ENCODE measurements at places on chromosomes 7 and 10.

GRCh38 chr10:16828114-16828568 is 10.9 kb upstream of the RSU1 start:
- peak; percentile 74 for DNase-seq

GRCh38 chr7:43465581-43466554 is 117.0 kb upstream of the STK17A start:
- DNase-seq, result no peak

GRCh38 chr10:20369863-20370736 is 527.0 kb downstream of the NEBL start:
- DNase-seq, result no peak

GRCh38 chr7:158633055-158633956 is 45.7 kb upstream of the PTPRN2 start:
- no peak for DNase-seq

GRCh38 chr10:76881477-76882220 is 756.0 kb downstream of the KCNMA1 start:
- DNase-seq, result no peak

DNA sequence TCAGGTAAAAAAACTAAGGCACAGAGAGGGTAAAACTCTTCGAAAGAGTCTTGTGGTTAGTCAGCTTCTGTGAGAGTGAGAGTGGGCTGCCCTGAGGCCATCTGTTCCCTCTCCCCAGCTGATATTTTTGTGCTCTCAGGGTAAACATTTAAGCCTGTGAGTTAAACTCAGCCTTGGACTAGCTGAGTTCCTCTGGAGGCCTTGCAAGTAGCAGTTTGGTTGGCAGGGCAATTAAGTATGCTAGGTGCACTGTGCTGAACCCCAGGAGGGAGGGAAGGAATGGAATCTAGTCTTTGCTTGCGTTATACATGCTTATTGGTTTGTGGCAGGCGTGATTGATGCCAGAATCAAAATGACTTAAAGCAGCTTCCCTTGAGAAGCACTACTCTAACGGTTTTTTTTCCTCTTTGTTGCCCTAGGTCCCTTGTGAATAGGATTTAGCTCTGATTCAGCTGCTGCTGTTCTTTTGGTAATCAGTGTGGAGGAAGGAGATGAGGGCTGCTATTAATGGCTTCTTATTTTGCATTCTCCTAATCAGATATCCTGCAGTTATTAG is 140.2 kb downstream of the AUTS2 start:
- DNase-seq, result no peak

- DNase-seq, result no peak
These were observed 54.5 kb downstream of the CUL1 start for GRCh38 chr7:148753224-148753623.

DNA sequence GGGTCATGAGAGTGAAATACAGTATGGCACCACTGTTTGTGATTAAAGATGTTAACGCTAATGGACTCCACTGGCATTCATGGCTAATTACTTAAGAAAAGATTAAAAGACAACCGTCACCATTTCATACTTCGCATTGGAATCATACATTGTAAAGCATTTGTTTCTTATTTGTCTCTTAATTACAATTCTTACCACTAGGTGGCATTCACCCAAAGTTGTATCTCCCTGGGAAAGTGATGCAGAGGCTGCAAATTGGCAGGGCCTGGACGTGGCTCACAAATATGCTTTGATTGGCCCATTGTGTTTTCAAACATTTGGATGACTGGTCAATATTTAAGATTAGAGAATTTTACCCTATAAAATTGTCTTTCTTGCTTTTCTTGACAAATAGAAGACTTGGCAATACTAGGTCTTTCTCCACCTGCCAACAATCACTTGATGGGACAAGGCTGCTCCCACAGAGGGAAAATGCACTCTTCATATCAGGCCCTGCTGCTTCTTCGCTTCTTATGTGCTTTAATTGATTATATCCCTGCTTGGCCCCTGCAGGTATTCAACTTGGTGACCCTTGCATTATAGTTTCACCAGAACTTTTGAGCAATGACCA is 72.1 kb upstream of the STARD3NL start:
- DNase-seq, result peak; percentile 18

DNA sequence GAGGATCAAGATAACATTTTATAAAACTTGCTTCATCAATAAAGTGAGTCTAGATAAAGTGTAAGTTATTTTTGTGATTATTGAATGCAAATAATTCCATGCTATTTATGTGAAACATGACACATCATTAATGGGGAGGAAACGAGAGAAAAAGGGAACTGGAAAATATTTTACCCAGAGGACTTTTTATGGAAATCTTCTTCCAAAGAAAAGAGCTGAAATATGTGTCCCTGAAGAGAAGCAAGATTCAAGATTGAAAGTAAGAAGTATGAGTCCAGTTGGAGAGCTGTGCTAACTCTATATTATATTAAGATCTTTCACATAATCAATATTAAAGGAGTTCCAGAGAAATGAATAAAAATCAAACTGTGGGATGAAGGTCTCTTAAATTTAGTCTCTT is 1361.8 kb downstream of the GATA3 start:
- no peak for DNase-seq

DNA sequence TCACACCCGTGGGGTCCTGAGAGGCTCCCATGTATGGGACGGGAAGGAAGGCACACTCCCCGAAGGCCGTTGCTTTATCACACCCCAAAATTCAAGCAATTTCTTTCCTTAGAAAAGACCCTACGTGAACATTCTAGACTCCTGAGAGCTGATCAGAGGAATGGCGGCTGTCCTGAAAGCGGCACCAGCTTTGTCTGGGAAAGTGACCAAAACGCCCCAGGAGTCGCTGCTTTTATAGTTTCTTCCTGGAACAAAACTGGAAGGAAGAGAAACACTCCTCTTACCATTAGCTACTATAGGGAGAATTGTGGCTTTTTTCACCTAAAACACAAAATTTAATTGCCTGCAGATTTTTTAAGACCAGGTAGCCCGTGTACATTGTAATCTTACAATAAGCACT is 261.8 kb upstream of the RNF32 start:
- DNase-seq, result no peak

DNA sequence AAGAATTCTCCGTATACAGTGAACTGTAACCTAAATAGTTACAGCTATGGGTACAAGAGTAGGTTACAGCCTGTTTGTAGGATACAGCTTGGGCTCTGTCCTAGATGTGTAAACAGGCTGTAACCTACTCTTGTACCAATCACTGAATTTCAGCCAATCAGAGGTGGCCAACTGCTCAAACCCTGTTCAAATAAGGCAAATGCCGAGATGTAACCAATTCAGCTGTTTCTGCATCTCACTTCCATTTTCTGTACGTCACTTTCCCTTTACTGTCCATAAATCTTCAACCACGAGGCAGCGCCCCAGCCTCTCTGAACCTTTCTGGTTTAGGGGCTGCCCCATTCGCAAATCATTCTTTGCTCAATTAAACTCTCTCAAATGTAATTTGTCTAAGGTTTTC is 8.3 kb upstream of the MMP21 start:
- no peak for DNase-seq

- no peak for DNase-seq
These were observed 3.0 kb upstream of the ASB15 start for GRCh38 chr7:123598657-123599056.

- DNase-seq, result no peak
These were observed 218.3 kb upstream of the GRB10 start for GRCh38 chr7:51000956-51001355.

GRCh38 chr10:87038786-87039185 is 18.7 kb downstream of the FAM25A start:
- no peak for DNase-seq

DNA sequence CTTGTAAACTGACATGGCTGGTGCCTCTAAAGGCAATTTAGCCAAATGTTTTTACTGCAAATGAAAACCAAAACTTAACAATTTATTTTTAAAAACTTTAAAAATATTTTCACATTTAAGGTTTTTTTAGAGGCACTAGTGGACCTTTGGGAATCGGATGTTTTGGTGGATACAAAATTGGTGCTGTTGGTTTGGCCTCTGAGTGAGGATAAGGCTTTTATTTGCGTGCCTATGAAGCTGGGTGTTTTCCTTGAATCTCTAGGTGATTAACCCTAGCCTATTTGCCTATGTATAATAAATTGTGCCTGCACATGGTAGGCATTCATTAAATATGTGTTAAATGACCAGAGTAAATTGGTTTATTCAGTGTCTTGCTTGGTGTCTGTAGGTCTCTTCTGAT is 2.9 kb upstream of the SGCE start:
- DNase-seq, result no peak

DNA sequence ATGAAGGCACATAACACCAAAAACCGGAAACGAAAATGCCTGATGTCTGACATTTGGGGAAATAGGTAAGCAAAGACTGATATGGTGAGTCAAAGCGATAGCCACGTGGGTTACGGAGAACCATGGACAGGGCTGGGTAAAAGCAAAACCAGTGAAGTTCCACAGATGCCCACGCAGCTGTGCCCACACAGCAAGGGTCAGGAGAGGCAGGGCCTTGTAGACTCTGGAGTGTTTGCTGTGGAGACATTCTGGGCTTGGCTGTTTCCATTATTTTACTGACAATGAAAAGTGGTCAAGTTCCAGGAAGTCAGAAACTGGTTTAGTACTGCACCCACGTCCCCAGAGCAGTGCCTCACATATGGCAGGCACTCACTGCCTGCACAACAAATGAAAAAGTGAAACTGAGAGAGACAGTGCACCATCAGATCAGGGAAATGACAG is 148.7 kb downstream of the ZMYND11 start:
- DNase-seq, result peak; percentile 9
